ENCODE measurements at places on chromosomes 4 and X. TPM values are rescaled to one million over a fixed set of nuclear protein-coding genes. Genes with fewer than 3 reads are reported as not detected.

The TLR1 gene
- total RNA-seq, result 16.8 TPM

DNA sequence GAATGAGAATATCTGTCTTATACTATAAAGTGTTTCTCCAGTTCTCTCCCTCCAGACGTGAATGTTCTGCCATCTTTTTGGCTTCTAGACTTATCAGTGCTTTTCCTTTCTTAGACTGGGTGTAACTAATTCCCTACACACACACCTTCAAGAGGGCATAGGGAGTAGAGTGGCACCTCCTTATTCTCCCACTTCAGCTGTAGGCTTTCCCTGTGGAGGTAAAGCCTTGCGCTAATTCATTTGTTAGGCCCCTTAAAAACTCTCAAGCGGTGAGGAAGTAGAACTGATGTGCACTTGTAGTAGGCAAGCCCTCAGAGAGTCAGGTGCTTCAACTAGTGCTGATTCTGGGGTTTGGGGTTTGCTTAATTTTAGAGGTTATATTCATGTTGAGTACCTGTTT lies 10.0 kb downstream of the KLHL2 start:
- H3K27ac ChIP-seq, result no peak overlapping the region
- no peaks in the 10 kb centered on the region for H3K27me3 ChIP-seq
- no peak for DNase-seq
- H3K4me1 ChIP-seq, result peaks cover 5% of the 10 kb centered on the region
- H3K4me3 ChIP-seq, result no peak overlapping the region

The ELK1 gene
- 37.8 TPM for total RNA-seq

- H3K4me3 ChIP-seq, result no peak overlapping the region
- H3K27me3 ChIP-seq, result no peaks in the 10 kb centered on the region
- DNase-seq, result no peak
- H3K27ac ChIP-seq, result no peak overlapping the region
- no peaks in the 10 kb centered on the region for H3K4me1 ChIP-seq
- H3K36me3 ChIP-seq, result no peaks in the 10 kb centered on the region
Measured at GRCh38 chr4:85741921-85742591, 267.1 kb downstream of the ARHGAP24 start.

The TLR3 gene
- total RNA-seq, result 1.7 TPM

The SSX4 gene
- not detected for total RNA-seq

DNA sequence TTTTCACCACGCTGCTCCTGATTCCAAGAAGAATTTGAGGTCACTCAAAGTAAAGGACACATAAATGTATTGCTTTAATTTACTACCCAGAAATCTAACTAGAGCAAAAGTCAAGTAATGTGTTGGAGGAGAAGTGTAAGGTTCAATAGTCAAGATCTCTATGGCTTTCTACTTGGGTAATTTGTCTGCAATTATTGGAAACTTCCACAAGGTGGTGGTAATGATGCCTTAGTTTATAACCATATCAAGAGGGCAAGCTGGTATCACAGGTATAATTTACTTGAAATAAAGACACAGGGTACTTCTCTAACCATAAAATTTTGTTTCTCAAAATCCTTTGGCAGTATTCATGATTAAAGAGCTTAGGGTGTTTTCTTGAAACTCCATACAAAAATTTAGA lies 10.2 kb upstream of the GRIA3 start:
- no peak for DNase-seq
- no peak overlapping the region for H3K4me3 ChIP-seq
- no peaks in the 10 kb centered on the region for H3K27me3 ChIP-seq
- no peaks in the 10 kb centered on the region for H3K36me3 ChIP-seq

DNA sequence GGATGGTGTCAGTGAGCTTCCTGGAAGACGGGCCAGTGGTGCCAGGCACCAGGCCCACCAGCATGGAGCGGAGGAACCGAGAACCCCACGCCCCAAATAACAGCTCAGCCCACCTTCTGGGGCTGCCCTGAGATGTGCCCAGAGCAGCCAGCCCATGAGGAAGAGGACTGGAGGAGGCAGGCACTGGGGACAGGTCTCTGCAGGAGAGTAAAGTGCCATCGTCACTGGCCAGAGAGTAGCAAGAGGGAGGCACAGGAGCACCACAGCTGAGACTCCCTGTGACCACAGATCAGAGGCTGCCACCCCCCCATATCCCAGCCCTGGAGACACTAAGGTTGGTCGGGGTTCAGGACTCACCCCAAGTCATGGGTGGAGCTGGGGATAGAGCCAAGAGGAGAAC lies 63.0 kb downstream of the PPP2R2C start:
- no peaks in the 10 kb centered on the region for H3K36me3 ChIP-seq
- no peak for DNase-seq
- no peak overlapping the region for H3K27ac ChIP-seq

GRCh38 chr4:159489646-159490045 lies 386.8 kb downstream of the RAPGEF2 start:
- H3K27me3 ChIP-seq, result no peaks in the 10 kb centered on the region
- no peaks in the 10 kb centered on the region for H3K36me3 ChIP-seq
- no peak overlapping the region for H3K4me3 ChIP-seq
- DNase-seq, result no peak

The PRPS2 gene
- 30.6 TPM for total RNA-seq

GRCh38 chrX:108468486-108468885 lies 28.8 kb downstream of the COL4A5 start:
- no peaks in the 10 kb centered on the region for H3K27me3 ChIP-seq
- H3K4me3 ChIP-seq, result no peak overlapping the region
- no peak overlapping the region for H3K27ac ChIP-seq
- H3K4me1 ChIP-seq, result no peaks in the 10 kb centered on the region
- DNase-seq, result no peak
- no peaks in the 10 kb centered on the region for H3K36me3 ChIP-seq

DNA sequence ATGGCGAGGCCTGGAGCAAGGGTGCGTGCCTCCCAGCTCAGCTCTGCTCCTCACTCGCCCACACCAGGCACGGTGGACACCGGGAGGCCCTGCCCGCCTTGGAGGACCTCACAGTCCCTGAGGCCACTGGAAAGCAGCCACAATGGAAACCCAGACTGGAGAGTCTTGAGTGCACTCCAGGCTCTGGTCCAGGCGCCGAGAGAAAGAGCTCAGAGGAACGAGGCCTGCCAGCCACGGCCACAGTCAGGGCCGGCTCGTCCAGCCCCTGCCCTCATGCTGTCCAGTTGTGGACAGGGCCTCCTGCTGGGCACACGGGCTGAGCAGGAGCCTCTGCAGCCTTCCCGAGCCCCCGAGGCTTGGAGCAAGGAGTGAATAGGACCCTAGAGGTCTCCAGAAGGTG lies 53.3 kb upstream of the GRPEL1 start:
- H3K4me1 ChIP-seq, result no peaks in the 10 kb centered on the region
- no peak for DNase-seq
- H3K27me3 ChIP-seq, result no peaks in the 10 kb centered on the region
- no peaks in the 10 kb centered on the region for H3K36me3 ChIP-seq
- no peak overlapping the region for H3K4me3 ChIP-seq

GRCh38 chrX:53817548-53817947 lies 131.0 kb upstream of the HUWE1 start:
- H3K27ac ChIP-seq, result no peak overlapping the region
- H3K4me1 ChIP-seq, result no peaks in the 10 kb centered on the region
- no peaks in the 10 kb centered on the region for H3K27me3 ChIP-seq
- no peak for DNase-seq

- no peak overlapping the region for H3K27ac ChIP-seq
- no peak for DNase-seq
- no peak overlapping the region for H3K4me3 ChIP-seq
Measured at GRCh38 chrX:261919-262352, 19.2 kb upstream of the PLCXD1 start.

The CAPN6 gene
- not detected for total RNA-seq

DNA sequence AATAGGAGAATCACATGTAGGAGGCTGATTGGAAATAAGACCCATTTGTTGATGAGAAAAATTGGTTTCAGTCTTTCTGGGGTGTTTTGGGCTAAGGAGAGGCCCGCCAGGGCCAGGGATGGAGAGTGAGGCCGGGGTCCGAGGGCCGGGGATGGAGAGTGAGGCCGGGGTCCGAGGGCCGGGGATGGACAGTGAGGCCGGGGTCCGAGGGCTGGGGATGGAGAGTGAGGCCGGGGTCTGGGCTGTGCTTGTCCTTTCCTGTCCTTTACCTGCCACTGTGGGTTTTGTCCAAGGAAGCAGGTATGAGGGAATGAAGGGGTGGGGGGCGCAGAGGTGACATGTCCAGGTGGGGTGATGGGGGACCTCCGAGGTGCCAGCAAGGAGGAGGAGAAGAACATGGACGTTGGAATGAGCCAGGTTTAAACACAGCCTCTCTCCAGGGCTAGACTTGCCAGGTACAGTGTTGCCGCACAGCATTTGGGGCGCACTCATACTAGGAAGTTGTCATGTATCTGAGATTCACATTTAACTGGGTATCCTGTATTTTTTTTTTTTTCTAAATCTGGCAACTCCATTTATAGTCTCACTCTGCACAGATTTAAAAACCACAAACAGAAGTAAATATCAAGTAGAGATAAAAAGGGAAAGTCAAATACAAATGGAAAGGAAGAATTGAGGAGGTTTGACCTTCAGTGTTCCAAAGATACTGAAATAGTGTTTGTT lies 8.8 kb downstream of the RGS12 start:
- H3K27ac ChIP-seq, result no peak overlapping the region
- H3K4me1 ChIP-seq, result peaks cover 49% of the 10 kb centered on the region
- peak overlapping the region; percentile 52 for H3K4me3 ChIP-seq
- H3K36me3 ChIP-seq, result no peaks in the 10 kb centered on the region
- H3K27me3 ChIP-seq, result peaks cover 20% of the 10 kb centered on the region
- DNase-seq, result peak; percentile 16

The UGDH gene
- total RNA-seq, result 10.0 TPM

The SOD3 gene
- total RNA-seq, result not detected

GRCh38 chr4:9891056-9891455 lies 109.6 kb downstream of the DRD5 start:
- H3K36me3 ChIP-seq, result no peaks in the 10 kb centered on the region
- DNase-seq, result no peak
- no peaks in the 10 kb centered on the region for H3K4me1 ChIP-seq
- no peak overlapping the region for H3K27ac ChIP-seq
- no peaks in the 10 kb centered on the region for H3K27me3 ChIP-seq

DNA sequence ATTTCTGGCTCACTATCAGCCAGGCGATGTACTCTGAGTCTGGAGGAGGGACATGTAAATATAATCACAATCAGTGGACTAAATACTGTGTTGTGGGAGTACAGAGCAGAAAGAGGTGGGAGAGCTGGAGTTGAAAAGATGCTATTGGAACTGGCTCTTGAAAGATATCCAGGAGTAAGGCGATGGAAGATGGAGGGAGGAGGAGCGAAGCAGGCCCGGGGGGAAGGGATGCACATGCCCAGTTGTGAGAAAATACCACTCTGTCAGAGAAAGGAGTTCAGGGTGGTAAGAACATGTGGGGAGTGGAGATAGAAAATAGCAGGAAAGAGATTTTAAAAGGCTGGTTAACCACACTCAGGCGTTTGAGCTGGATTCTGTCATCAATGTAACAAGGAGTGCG lies 216.9 kb upstream of the ETNPPL start:
- DNase-seq, result no peak
- H3K4me1 ChIP-seq, result peaks cover 4% of the 10 kb centered on the region
- no peak overlapping the region for H3K4me3 ChIP-seq
- H3K27me3 ChIP-seq, result no peaks in the 10 kb centered on the region

DNA sequence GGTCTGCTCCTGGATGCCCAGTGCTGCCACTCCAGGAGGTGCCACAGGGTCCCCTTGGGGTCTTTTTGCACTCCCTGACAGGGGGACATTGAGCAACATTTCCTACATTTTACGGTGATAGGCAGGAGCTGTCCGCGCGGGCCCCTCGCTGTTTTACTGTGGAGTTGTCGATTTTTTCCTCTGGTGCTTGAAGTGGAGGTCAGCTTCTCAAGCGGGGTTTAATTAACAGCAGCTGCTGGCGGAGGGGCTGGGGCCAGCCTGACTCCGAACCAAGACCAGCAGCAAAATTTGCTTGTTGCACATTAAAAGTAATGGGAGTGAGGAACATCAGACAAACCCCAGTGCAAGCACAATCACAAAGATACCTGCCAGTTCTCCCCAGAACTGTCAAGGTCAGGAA lies 13.2 kb upstream of the SH3TC1 start:
- no peak for DNase-seq
- no peaks in the 10 kb centered on the region for H3K27me3 ChIP-seq
- no peaks in the 10 kb centered on the region for H3K4me1 ChIP-seq
- no peak overlapping the region for H3K27ac ChIP-seq
- no peak overlapping the region for H3K4me3 ChIP-seq

GRCh38 chrX:8244301-8244700 lies 73.2 kb upstream of the VCX2 start:
- H3K4me1 ChIP-seq, result no peaks in the 10 kb centered on the region
- H3K4me3 ChIP-seq, result no peak overlapping the region
- H3K27ac ChIP-seq, result no peak overlapping the region
- no peaks in the 10 kb centered on the region for H3K36me3 ChIP-seq
- DNase-seq, result no peak

DNA sequence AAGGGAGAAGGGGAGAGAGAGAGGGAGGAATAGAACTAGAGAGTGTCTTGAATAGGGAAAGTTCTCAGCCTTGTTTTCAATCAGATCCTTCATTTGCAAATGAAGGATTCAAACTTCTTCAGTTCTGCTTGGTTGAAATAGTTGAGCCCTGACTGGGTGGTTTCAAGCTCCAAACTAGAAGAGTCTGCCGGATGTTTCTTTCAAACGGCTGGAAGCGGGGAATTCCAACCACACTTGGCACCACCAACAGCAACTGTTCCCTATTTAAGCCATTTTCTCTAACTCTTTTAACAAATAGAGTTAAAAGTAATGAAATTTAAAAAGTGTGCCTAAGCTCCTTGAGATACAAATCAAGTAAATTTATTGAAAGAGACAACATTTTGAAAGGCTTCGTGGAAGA lies 67.5 kb upstream of the DDX60 start:
- peaks cover 76% of the 10 kb centered on the region for H3K36me3 ChIP-seq
- DNase-seq, result no peak
- no peak overlapping the region for H3K27ac ChIP-seq

- no peaks in the 10 kb centered on the region for H3K36me3 ChIP-seq
- no peak overlapping the region for H3K27ac ChIP-seq
- no peaks in the 10 kb centered on the region for H3K4me1 ChIP-seq
Measured at GRCh38 chrX:7028246-7028645, 119.3 kb upstream of the STS start.

DNA sequence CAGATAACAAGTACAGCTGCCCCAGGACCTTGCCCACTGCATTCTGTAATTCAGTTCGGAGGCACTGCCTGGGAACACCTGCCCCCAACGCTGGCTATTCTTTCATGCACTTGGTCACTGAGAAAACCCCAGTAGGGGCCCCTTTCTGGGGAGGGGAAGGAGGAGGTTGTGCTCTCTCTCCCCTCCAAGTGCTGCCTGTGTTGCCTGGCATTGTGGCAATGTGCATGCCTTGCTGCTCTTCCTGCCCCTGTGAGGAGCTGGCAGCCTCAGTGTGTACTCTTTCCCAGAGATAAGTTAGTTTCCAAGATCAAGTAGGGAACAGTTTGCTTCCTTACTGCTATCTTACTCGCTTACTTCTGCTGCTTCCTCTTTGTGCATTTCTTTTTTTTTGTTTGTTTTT lies 90.8 kb downstream of the AASDH start:
- H3K4me1 ChIP-seq, result peaks cover 10% of the 10 kb centered on the region
- H3K27ac ChIP-seq, result no peak overlapping the region
- H3K36me3 ChIP-seq, result no peaks in the 10 kb centered on the region
- H3K4me3 ChIP-seq, result no peak overlapping the region

- no peaks in the 10 kb centered on the region for H3K36me3 ChIP-seq
- no peaks in the 10 kb centered on the region for H3K4me1 ChIP-seq
- H3K27me3 ChIP-seq, result no peaks in the 10 kb centered on the region
- no peak overlapping the region for H3K27ac ChIP-seq
Measured at GRCh38 chr4:113181289-113182007, 132.0 kb downstream of the ANK2 start.

Measured in T-cell (primary cell).